ENCODE measurements at places on chromosomes 13 and 19.

- no peak for DNase-seq
Measured at GRCh38 chr19:19101540-19101939, 36.7 kb downstream of the TMEM161A start.

DNA sequence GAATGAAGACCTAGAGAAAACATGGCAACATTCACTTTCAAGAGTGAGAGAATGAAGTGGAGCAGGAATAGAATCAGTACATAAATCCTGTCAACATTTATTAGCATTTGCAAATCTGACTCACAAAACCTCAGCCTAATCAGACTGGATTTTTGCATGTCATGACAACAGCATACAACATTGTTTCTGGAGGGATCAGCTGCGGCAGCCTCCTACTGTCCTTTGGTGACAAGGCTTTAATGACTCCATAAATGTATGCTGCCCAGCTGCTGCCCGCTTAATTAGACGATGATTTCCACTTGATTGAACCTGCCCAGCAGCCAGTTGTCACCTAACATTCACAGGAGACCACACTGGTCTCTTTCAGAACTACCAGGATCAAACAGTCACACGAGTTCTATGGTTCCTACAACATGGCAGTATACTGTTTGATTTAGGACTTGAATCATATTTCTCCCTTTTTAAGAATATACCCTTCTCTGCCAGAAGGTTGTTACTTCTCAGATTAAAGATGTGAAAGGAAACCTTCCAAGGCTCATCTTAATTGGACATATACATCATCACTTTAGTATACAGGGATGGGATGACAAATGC is 9.3 kb downstream of the EBPL start:
- no peak for DNase-seq

- peak; percentile 46 for DNase-seq
Measured at GRCh38 chr13:106919133-106919532, 351.2 kb upstream of the ARGLU1 start.

GRCh38 chr13:45490068-45490467 is 25.3 kb downstream of the COG3 start:
- DNase-seq: no peak

All from kidney capillary endothelial cell (primary cell).